Hindlimb muscle (tissue), 1 donor: ENCODE measurements at places on chromosomes 3 and 15.

- no peak for DNase-seq
Measured at GRCh38 chr15:101310508-101310907, 15.5 kb upstream of the SNRPA1 start.

DNA sequence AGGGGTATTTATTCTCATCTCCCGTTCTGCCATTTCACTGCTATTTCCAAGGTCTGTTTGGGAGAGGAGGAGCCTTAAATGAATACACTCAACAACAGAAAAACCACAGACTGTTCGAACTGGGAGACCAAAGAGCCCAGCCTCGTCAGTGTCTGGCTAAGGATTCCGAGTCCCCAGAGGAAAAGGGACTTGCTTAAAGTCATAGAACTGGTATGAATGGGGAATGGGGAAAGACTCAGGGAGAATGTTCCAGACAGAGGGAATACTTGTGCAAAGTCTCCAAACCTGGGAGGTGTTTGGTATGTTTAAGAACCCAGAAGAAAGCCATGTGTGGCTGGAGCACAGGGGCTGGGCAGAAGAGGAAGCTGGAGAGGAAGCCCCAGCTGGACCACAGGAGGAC is 46.9 kb downstream of the FAM43A start:
- no peak for DNase-seq

DNA sequence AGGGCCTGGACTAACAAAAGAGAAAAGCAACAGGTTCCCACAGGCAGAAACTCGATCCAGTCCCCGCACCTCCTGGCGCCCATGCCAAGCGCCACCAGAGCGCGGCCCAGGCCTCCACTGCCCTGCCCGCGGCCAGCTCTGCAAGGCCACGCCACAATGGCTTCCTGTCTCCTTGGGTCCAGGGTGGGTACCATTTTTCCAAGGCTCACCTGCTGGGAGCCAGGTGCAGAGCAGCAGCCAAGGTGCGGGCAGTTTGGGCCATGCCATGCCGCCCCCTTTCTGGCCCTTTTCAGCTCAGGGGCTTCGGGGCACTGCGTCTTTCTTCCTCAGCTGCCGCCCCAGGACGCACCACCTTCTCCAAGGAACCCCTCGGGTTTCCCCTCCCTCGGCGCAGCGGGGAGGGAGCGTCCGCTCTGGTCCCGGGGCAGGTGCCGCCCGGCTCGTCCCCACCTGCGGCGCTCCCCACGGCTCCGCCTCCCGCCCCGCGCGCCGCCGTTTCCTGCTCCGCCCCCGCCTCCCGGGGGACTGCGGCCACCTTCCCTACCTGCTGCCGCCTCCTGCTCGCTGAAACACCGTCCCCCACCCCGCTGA is at the start of gene ILDR1:
TSS of gene ILDR1 (minus strand) at position 437 of the 591 bp plus-strand sequence. CDS start at position 267, 170 bp downstream.
- no peak for DNase-seq

GRCh38 chr15:30827625-30828303 is 76.0 kb upstream of the FAN1 start:
- no peak for DNase-seq

- no peak for DNase-seq
Measured at GRCh38 chr15:67177752-67178151, 76.7 kb downstream of the AAGAB start.

DNA sequence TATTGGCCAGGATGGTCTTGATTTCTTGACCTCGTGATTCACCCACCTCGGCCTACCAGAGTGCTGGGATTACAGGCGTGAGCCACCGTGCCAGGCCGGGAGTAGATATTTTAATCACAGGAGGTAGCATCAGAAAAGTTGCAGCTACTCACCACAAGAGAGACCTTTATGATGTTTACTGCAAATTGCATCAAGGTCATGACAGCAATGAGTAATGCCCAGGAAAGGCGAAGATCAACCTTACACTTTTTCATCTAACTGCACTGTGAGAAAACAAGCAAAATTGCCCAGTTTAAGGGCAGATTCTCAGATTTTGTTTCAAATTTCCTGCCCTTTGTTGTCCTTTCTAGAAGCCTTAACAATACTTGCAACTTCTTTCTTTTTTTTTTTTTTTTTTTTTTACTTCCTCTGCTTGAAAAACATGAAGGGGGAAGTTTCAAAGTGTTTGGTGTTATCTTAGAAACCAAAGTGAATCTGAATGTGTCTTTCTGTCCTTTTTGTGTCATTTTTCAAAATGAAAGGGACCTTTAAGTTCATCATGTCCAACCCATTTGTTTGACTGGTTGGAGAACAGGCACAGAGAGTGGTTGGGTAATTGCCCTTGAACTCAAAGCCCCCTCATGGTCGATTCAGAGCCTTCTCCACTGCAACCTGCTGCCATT is 25.0 kb downstream of the TGFBR2 start:
- no peak for DNase-seq

GRCh38 chr3:98580401-98581386 is 12.7 kb downstream of the CPOX start:
- DNase-seq: no peak

GRCh38 chr3:52880047-52880446 is 17.3 kb downstream of the STIMATE start:
- DNase-seq: no peak

DNA sequence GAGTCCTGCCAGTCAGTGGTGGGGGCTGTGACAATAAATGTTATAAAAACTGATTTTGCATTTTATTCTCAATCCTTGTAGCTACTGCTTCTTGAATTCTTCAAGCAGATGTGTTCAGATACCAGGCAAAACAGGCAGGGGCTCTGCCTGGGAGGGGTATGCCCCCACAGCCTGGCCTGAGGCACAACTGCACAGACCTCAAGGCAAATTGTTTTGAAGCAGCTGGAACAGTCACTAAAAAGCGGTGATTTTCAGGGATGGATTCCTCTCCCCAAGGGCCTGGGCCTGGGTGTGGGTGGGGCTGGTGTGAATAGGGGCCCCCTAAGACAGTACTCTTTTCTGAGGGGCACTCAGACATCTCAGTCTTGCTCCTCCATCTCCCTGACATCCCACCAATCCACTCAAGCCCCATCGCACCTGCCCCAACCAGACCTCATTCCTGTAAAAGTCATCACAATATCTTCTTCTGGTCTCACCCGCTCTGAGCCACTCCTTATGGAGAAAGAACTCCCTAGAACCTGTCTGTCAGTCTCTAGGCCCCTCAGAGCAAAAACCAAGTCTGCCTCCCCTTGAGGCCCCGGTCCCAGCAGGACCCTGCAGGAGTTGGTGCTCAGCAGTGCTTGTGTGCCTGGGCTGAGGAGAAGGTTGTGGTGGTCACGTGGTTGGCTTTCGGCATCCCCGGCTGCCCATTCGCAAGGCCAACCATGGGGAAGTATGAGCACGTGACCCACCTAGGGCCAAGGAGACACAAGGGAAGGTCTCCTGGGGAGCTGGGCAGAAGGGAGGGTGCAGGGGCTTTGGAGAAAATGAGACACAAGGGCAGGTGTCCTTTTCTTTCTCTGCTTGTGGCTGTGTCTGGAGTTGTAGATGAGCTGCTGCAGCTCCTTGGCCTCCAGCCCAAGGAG is 2.9 kb upstream of the PSTPIP1 start:
- DNase-seq: no peak
